ENCODE measurements at places on chromosomes 3 and 15.

- no peak for DNase-seq
These were observed 29.8 kb downstream of the OXNAD1 start for GRCh38 chr3:16294844-16295243.

- DNase-seq: no peak
These were observed 74.6 kb downstream of the UBE2E2 start for GRCh38 chr3:23277688-23278087.

- no peak for DNase-seq
These were observed 52.7 kb upstream of the OXTR start for GRCh38 chr3:8822141-8822540.

GRCh38 chr15:23663232-23663631, 15.6 kb upstream of the MAGEL2 start:
- no peak for DNase-seq

DNA sequence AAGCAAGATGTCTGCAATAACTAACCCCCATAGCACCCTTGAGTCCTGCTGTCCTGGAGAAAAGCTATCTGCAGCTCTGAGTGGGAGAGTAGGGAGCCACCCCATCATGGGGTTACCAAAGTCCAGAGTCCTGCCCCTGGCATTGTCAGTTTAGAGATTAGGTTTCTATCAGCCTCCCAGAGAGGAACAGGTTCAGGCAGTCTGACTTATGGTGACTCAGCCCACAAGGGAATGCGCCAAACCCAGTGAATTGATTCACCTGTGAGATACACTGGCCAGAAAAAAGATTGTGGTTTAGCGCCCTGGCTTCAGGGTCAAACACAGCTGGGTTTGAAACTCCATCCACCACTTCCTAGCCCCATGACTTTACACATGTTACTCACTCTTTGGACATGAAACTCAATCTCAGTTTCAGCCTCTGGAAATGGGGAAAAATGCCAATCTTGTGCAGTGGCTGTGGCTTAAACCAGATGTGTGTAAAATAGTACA, 263.6 kb upstream of the HES1 start:
- DNase-seq: no peak

GRCh38 chr3:5464649-5465048, 277.1 kb downstream of the EDEM1 start:
- DNase-seq: no peak

- DNase-seq: no peak
These were observed 74.0 kb upstream of the TERB2 start for GRCh38 chr15:44882499-44882968.

GRCh38 chr3:150324788-150325187, 83.3 kb upstream of the TSC22D2 start:
- DNase-seq: no peak

DNA sequence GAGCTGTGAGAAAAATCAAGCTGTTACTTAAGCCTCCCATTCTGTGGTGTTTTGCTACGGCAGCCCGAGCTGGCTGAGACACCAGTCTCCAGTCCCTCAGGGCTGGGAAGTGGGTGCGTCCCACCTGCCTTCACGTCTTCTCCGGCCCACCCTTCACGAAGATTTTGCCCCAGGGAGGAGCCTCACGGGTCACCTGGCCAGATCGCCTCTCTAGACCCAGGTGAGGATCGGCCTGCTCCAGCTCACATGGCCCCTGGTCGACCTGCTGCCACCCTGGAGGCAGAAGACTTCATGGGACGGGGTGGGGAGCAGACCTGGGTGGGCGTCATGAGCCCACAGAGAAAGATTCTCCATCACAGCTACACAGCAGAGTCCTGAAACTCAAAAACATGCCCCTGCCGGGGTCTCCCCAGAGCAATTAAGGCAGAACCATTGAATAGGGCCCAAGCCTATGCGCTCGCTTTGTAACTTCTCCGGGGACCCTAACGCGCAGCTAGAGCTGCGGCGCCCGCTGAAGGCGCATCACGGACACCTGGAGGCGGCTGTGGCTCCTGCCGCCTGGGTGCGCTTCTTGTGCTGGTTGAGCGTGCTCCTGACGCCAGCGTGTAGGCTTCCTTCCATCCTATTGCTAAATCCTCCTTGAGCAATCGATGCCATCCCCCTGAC, 92.6 kb upstream of the ALDH1A3 start:
- no peak for DNase-seq

GRCh38 chr3:37545479-37545878, 316.2 kb upstream of the CTDSPL start:
- no peak for DNase-seq

GRCh38 chr3:98013411-98014267, 21.5 kb downstream of the GABRR3 start:
- DNase-seq: no peak

- no peak for DNase-seq
These were observed 605 bp downstream of the DCUN1D1 start for GRCh38 chr3:182979674-182980191.

DNA sequence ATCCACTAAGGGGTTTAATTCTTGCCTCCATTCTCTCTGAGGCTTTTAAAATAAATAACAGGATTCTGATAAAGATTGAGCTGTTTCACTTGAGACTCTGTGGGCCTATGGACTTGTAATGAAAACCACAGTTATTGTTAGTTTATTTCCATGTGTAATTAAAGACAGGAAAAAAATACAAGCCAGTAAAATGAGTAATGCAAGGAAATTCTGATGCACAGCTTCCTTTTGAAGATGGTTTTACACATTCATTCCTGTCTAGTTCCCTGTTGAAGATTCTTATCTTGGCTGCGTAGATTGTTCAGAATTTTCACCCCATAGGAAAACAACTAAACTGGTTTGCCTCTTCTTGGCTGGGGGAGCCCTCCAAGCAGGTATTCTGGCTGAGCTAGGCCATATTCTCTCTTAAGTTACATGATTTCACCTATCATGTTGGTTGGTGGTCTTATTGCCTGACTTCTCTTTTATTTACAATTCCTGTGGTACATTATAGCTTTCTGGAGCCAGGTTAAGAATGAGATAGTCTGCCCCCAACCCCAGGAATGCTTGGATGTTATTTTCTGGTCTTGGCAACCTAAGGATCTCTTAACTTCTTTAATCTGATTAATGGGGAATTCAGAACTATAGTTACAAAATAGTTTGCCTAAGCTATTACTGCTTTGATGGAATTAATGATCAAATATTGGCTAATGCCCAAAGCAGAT, 67.6 kb downstream of the MITF start:
- DNase-seq: no peak

DNA sequence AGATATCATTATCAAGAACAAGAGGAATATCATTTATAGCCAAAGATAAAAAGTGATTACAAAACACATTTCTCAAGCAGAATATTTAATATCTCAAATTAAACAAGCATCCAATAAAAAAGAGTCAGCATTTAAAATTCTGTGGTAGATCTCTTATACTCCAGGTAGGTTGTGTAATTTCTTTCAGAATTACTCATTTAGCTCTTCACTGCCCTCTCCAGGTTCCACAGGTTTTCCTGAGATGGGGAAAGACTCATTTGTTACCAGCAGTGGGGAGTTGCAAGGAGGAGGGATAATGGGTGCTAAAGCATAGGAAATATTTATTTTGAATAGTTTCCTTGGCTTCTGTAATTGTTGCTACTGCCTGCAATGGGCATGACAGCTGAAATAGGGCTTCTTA, 83.1 kb upstream of the RASGRP1 start:
- DNase-seq: no peak

- no peak for DNase-seq
These were observed 4.8 kb downstream of the GCNT3 start for GRCh38 chr15:59616379-59616778.

DNA sequence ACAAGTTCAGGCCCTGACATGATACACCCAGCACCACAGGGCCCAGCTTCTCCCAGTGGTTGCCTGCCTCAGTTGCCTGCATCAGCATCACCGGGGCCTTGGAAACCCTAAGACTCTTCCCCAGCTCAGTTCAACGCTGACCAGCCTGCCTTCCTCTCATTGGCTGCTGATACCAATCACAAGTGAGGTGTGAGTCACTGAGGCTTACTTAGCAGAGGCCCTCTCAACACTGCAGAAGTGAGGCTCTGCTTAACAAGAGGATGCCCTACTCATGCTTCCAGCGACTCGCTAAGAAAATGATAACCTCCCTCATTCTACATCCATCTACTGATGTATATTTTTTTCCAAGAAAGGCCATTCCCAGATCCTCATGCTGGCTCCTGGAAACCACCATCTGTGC, 151.9 kb downstream of the ADAMTS17 start:
- DNase-seq: no peak

DNA sequence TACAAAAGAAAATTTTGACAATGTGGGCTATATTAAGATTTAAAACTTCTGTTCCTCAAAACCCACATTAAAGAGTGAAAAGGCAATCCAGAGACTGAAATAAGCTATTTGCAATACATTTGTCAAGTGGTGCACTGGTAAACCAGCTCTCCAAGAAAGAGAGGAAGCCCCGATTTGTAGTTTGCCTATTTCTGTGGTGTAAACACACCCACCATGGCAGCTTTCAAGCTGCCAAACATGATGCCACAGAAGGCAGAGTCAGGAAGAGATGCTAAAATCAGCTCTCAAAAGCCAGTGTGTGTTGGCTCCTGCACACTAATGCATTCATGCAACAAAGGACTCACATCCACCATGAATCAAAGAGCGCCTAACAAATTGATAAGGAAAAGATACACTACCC, 17.5 kb downstream of the RFTN1 start:
- no peak for DNase-seq

- DNase-seq: no peak
These were observed 213.6 kb upstream of the LINGO1 start for GRCh38 chr15:77846360-77846759.

DNA sequence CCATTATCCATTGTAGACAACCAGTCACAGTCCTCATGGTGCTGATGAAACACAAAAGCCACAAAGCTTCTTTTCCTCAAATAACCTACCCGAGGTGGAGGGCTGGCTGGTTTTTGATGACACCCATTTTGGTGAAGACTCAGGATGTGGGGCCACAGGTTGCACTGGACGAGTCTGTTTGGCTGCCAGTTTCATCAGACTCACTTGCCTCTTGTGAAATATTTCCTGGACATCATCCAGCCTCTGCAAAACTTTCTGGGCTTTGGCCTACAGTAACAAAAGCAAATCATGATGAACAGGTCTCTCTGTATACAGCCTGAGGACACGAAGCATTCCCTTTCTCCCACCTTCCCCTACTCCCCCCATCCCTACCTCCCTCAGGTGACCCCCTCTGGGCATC, 42.2 kb downstream of the B3GNT5 start:
- no peak for DNase-seq

- no peak for DNase-seq
These were observed 482.4 kb upstream of the SGO1 start for GRCh38 chr3:20668411-20668810.

DNA sequence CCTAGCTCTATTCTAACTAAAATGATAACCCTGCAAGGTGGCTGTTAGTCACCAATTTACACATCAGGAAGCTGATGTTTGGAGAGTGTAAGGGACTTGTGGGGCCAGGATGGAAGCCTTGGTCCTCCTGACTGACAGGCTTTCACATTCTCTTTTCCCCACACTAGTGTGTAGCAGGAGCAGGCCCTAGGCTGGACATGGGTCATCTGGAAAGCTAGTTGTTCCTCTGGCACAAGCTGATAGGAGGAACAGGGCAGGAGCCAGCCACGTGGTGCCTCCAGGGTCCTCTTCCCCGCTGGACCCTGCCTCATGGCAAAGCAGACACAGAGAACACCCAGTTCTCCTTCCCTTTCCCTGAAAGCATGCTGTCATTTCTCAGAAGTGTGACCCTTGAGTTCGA, 18.1 kb upstream of the RBSN start:
- no peak for DNase-seq

DNA sequence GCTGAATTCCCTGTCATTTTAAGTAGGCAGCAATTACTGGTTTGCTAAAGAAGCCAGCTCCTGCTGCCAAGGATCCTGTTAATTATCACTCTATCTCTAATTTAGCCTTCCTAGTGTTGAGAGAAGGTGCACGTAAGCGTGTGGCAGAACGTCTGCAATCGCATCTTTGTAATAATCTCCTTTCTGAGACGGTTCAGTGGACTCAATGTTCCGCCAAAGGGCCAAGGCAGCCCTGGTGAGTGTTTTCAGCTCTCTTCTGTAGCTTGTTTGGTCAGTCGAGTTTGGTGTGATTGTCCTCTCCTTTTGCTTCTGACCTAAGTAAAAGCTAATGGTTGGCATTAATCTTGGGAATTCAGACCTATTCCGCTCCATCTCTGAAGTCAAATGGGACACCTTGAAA, 24.2 kb downstream of the MITF start:
- DNase-seq: no peak

- no peak for DNase-seq
These were observed 30.5 kb downstream of the CD86 start for GRCh38 chr3:122085673-122086072.

Measured in stimulated activated CD8-positive, alpha-beta memory T cell treated with anti-CD3 and anti-CD28 coated beads, Interleukin-2, amount 100 ng/mL, for 1 hour (primary cell).